Umbilical cord (tissue), 2 donors: ENCODE measurements at places on chromosomes 7 and 10. TPM values are rescaled to one million over a fixed set of nuclear protein-coding genes. Genes with fewer than 3 reads are reported as not detected.
A peak's percentile ranks its signal among the peaks of the same experiment; 100 is the strongest.

The SSC4D gene
- total RNA-seq, result not detected

The GIMAP2 gene
- 23.4 TPM for total RNA-seq

The C10orf90 gene
- total RNA-seq, result 3.6 TPM

The SH2B2 gene
- 0.96 TPM for total RNA-seq

- peak; percentile 10 for DNase-seq
These were observed 28.4 kb upstream of the RET start for GRCh38 chr10:43048301-43049051.

GRCh38 chr10:2679646-2680045 lies 387.7 kb upstream of the PFKP start:
- DNase-seq, result no peak

DNA sequence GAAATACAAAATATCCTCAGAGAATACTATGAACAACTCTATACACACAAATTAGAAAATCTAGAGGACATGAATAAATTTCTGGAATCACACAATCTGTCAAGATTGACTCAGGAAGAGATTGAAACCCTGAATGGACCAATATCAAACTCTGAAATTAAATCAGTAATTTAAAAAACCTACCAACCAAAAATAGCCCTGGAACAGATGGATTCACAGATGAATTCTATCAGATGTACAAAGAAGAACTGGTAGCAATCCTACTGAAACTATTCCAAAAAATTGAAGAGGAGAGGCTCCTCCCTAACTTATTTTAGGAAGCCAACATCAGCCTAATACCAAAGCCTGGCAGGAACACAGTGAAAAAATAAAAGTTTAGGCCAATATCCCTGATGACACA lies 190.0 kb downstream of the HPSE2 start:
- DNase-seq, result no peak

DNA sequence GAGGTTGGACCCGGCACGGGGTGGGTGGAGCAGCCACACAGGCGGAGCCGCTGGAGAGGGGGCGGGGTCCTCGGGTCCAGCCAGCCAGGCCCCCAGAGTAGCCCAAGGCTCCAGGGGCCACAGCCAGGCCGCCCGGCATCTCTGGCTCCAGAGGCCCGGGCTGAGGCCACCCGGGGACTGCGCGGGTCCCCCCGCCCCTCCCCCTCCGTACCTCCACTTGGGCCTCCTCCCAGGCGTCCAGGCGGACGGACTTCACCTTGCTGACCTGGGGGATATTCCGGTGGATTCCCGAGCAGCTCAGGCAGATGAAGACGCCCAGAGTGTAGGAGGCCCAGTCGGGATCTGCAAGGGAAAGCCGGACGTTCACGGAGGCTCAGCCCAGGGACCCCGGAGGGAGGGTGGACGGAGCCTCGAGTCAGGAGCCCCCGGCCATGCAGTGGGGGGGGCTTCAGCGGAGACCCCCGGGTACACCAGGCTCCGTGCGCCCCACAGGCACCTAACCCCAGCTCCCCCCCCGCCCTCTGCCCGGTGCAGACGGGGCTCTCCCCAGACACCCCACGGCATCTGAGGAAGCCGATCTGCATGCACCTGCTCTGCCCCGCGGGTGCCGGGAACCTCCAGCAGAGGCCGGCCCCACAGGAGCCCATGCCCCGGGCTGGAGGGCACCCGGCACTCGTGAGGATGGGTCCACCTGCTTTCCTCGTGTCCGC lies 19.2 kb downstream of the ADAP1 start:
- no peak for DNase-seq

DNA sequence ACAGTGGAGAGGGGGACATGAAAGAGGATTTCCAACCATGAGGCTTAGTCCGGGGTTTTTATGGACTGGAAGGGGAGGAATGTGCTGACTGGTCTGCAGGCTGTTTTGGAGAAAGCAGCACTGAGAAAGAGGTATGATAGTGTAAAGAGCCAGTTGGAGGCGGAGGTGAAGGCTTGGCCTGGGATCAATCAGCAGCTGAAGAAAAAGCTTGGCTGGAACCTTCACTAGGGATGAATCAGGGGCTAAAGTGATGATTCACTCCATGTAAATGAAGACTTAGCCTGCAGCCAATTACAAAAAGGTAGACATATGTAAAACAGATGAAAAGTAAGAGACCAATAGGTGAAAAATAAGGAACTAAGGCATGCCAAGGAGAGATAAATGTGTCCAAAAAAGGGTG lies 1382.6 kb downstream of the GATA3 start:
- no peak for DNase-seq

GRCh38 chr10:85609509-85609908 lies 757.1 kb downstream of the GRID1 start:
- no peak for DNase-seq

DNA sequence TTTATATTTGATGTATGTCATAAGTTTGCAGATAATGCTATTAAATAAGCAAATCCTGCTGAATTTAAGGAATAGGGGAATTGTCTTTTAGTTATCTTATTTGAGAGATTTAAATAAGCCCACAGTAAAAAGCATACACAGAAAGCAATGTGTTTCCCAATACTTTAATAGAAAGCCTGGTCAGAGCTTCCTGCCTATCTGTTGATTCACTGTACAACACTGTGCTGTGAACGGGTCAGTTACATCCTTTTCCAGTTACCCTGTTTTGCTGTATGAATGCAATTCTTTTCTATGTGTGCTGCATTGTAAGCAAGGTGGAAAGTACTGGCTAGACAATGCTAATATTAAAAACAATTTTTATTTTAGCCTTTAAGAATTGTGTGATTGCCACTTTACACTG lies 81.2 kb downstream of the ANKRD7 start:
- peak; percentile 79 for DNase-seq

GRCh38 chr7:154837622-154838021 lies 165.3 kb downstream of the PAXIP1 start:
- no peak for DNase-seq

GRCh38 chr7:139602143-139602722 lies 78.7 kb downstream of the CLEC2L start:
- DNase-seq, result peak; percentile 12

- no peak for DNase-seq
These were observed 147.1 kb downstream of the SLC25A13 start for GRCh38 chr7:96174812-96175211.

GRCh38 chr10:129993621-129994020 lies 29.5 kb upstream of the EBF3 start:
- DNase-seq, result no peak

DNA sequence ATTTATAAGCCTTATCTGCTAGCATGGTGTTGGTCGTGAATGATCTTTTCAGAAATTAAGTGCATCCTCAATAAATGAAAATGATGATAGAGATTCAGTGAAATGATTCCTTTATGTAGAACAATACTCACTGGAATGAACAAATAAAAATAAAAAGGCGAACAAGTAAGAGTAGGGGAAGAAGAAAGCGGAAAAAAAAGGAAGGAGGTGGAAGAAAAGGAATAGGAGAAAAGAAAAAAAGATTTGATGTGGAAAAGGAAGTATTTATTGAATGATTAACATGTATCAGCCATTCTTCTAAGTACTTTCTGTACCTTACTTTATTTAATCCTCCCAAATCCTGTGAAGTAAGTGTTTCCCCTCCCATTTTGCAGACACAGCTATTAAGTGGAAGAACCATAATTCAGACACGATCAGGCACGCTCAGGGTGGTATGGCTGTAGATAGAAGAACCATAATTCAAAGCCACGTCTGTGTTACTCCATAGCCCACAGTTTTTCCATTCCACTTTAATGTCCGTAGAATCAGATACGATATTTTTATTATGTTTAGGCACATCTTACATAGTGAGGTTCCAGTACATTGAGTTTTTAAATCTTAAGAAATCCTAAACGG lies 156.2 kb upstream of the LAMB4 start:
- no peak for DNase-seq
